ENCODE measurements at places on chromosomes 3 and 15. TPM values are rescaled to one million over a fixed set of nuclear protein-coding genes. Genes with fewer than 3 reads are reported as not detected.

HGD gene
- total RNA-seq, result 72.0 TPM

ACKR2 gene
- 8.9 TPM for total RNA-seq

CCRL2 gene
- total RNA-seq, result 2.8 TPM

ADAMTS7 gene
- 3.1 TPM for total RNA-seq

RASL12 gene
- total RNA-seq, result 7.6 TPM

PP2D1 gene
- not detected for total RNA-seq

ENTPD3 gene
- total RNA-seq, result 1.1 TPM

FGF7 gene
- 23.8 TPM for total RNA-seq

ITIH1 gene
- 0.22 TPM for total RNA-seq

RAB8B gene
- 33.6 TPM for total RNA-seq

FBXO40 gene
- not detected for total RNA-seq

EAF2 gene
- total RNA-seq, result 13.9 TPM

MIX23 gene
- total RNA-seq, result 27.9 TPM

LRRC31 gene
- total RNA-seq, result 0.76 TPM

ZNF385D gene
- 8.9 TPM for total RNA-seq

DYNLT2B gene
- total RNA-seq, result 10.5 TPM

TLNRD1 gene
- 16.7 TPM for total RNA-seq

FANCD2 gene
- 4.8 TPM for total RNA-seq

LXN gene
- 20.6 TPM for total RNA-seq

DAPK2 gene
- total RNA-seq, result 3.0 TPM

AHSG gene
- not detected for total RNA-seq

TF gene
- total RNA-seq, result 1.4 TPM

RETNLB gene
- not detected for total RNA-seq

STRIT1 gene
- total RNA-seq, result not detected

BTLA gene
- 3.2 TPM for total RNA-seq

GRM7 gene
- 0.16 TPM for total RNA-seq

MCTP2 gene
- total RNA-seq, result 21.1 TPM

TMC3 gene
- total RNA-seq, result not detected

PRKCI gene
- total RNA-seq, result 41.5 TPM

CMTM7 gene
- total RNA-seq, result 38.2 TPM

EFCAB12 gene
- 3.5 TPM for total RNA-seq

CHCHD6 gene
- 10.7 TPM for total RNA-seq

CNTN3 gene
- total RNA-seq, result 3.8 TPM

ACSBG1 gene
- total RNA-seq, result 0.13 TPM

SST gene
- total RNA-seq, result not detected

CADPS gene
- 0.98 TPM for total RNA-seq

PPIP5K1 gene
- 64.6 TPM for total RNA-seq

GUCA1C gene
- not detected for total RNA-seq

RGMA gene
- 4.7 TPM for total RNA-seq

GPR171 gene
- 4.9 TPM for total RNA-seq

CCDC66 gene
- 31.3 TPM for total RNA-seq

PLA2G4D gene
- total RNA-seq, result not detected

PLCH1 gene
- 9.6 TPM for total RNA-seq

GLDN gene
- 4.0 TPM for total RNA-seq

KNG1 gene
- 8.7 TPM for total RNA-seq

ABHD2 gene
- 123 TPM for total RNA-seq

ATP8B4 gene
- 12.5 TPM for total RNA-seq

PRR23B gene
- not detected for total RNA-seq
